IMR-90 (cell line): ENCODE measurements at places on chromosomes 5 and 9. TPM values are rescaled to one million over a fixed set of nuclear protein-coding genes. Genes with fewer than 3 reads are reported as not detected.

GRCh38 chr5:151107738-151108520 is 27.1 kb upstream of the TNIP1 start:
- H3K4me1 ChIP-seq: peaks cover 16% of the 10 kb centered on the region
- H3K36me3 ChIP-seq: peaks cover 78% of the 10 kb centered on the region
- H3K4me3 ChIP-seq: no peak overlapping the region
- no peak overlapping the region for H3K27ac ChIP-seq
- DNase-seq: peak; percentile 58

- no peak for DNase-seq
- H3K4me1 ChIP-seq: no peaks in the 10 kb centered on the region
- H3K27me3 ChIP-seq: no peaks in the 10 kb centered on the region
- no peak overlapping the region for H3K4me3 ChIP-seq
- no peaks in the 10 kb centered on the region for H3K36me3 ChIP-seq
- no peak overlapping the region for H3K27ac ChIP-seq
Measured at GRCh38 chr9:68523367-68523936, 17.2 kb downstream of the TMEM252 start.

DNA sequence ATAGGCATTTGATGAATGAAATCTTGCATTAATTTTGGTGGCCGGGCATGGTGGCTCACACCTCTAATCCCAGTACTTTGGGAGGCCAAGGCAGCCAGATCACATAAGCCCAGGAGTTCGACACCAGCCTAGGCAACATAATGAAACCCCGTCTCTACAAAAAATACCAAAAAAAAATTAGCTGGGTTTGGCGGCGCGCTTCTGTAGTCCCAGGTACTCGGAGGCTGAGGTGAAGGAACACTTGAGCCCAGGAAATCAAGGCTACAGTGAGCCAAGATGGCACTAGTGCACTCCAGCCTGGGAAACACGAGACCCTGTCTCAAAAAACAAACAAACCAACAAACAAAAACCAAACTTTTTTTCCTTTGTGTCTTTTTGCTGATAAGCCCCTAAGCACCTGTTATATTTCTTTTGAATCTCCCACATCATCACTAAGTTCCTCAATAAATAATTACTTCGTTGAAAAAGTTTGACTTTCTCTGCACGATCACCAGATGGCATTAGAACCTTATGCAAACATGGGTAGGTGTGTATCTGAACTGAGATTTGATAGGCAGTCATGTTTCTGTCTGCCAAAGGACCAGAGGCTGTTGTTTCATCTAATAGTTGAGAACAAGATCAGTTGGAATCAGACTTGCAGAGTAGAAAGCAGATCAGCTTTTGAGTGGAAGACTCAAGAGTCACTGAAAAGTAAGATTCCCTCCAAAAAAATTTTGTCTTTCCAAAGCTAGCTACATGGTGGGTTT is 5.5 kb upstream of the MATR3 start:
- no peak overlapping the region for H3K27ac ChIP-seq
- no peaks in the 10 kb centered on the region for H3K4me1 ChIP-seq
- H3K4me3 ChIP-seq: no peak overlapping the region
- H3K27me3 ChIP-seq: no peaks in the 10 kb centered on the region
- no peak for DNase-seq

- no peaks in the 10 kb centered on the region for H3K36me3 ChIP-seq
- no peaks in the 10 kb centered on the region for H3K4me1 ChIP-seq
- no peak for DNase-seq
- no peaks in the 10 kb centered on the region for H3K27me3 ChIP-seq
Measured at GRCh38 chr5:93034621-93035590, 546.1 kb downstream of the NR2F1-AS1 start.

GRCh38 chr9:91053824-91054223 is 252.2 kb downstream of the SYK start:
- no peak for DNase-seq
- no peak overlapping the region for H3K4me3 ChIP-seq
- H3K4me1 ChIP-seq: peaks cover 6% of the 10 kb centered on the region
- H3K27ac ChIP-seq: no peak overlapping the region
- H3K27me3 ChIP-seq: no peaks in the 10 kb centered on the region

DNA sequence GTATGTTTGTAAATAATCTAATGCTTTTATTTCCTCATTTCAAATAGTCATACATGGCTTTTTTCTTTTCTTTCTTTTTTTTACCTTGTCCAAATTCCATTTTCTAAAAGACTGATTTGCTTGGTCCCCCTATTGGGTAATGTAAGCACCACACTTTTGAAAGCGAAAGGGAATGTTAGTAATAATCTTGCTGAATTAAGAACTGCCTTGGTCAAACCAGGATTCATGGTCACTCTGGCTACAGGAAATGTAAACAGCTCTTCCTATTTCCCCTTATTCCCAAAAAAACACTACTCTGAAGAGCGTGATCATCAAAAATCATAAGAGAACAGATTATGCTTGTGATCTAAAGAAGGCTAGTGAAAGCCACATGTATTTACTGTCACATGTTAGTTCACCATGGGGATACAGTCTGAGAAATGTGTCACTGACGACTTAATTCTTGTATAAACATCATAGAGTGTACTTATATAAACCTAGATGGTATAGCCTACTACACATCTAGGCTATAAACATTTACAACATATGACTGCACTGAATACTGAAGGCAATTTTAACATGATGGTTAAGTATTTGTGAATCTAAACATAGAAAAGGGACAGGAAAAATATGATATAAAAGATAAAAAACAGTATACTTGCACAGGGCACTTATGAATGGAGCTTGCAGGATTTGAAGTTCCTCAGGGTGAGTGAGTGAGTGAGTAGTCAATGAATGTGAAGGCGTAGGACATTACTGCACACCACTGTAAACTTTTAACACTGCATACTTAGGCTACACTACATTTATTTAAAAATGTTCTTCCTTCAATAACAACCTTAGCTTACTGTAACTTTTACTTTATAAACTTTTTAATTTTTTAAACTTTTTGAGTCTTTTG is 75.3 kb downstream of the HMGCR start:
- peaks cover 3% of the 10 kb centered on the region for H3K4me1 ChIP-seq
- peak overlapping the region; percentile 20; the same call in 1 of the 2 replicates for H3K27ac ChIP-seq
- no peaks in the 10 kb centered on the region for H3K27me3 ChIP-seq
- H3K4me3 ChIP-seq: no peak overlapping the region
- peak; percentile 91 for DNase-seq
- peaks cover 4% of the 10 kb centered on the region for H3K36me3 ChIP-seq

GRCh38 chr5:151134228-151134627 is 23.4 kb downstream of the ANXA6 start:
- no peaks in the 10 kb centered on the region for H3K4me1 ChIP-seq
- no peak overlapping the region for H3K4me3 ChIP-seq

GRCh38 chr5:11724940-11725339 is 179.3 kb downstream of the CTNND2 start:
- H3K27ac ChIP-seq: no peak overlapping the region
- H3K4me1 ChIP-seq: no peaks in the 10 kb centered on the region
- no peak for DNase-seq
- no peak overlapping the region for H3K4me3 ChIP-seq
- H3K27me3 ChIP-seq: no peaks in the 10 kb centered on the region

DNA sequence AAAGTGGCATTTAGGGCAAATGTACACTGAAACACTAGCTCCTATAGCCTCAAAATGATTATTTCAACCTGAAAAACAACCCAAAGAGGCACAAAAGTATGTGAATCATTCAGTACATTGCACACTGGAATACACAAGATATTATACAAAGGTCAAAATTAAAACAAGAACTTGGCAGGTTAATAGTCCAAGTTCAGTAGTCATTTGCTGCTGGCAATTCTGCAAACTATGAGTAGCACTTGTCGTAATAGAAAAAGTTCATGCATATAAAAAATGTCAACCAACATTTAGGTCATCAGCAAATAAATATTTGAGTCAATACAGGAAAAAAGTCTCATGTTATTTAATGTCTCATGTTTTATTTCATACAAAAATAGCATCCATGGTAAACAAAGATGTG is 98.7 kb downstream of the LPAR1 start:
- H3K4me1 ChIP-seq: peaks cover 26% of the 10 kb centered on the region
- H3K27ac ChIP-seq: no peak overlapping the region
- no peak overlapping the region for H3K4me3 ChIP-seq
- peaks cover 37% of the 10 kb centered on the region for H3K36me3 ChIP-seq

DNA sequence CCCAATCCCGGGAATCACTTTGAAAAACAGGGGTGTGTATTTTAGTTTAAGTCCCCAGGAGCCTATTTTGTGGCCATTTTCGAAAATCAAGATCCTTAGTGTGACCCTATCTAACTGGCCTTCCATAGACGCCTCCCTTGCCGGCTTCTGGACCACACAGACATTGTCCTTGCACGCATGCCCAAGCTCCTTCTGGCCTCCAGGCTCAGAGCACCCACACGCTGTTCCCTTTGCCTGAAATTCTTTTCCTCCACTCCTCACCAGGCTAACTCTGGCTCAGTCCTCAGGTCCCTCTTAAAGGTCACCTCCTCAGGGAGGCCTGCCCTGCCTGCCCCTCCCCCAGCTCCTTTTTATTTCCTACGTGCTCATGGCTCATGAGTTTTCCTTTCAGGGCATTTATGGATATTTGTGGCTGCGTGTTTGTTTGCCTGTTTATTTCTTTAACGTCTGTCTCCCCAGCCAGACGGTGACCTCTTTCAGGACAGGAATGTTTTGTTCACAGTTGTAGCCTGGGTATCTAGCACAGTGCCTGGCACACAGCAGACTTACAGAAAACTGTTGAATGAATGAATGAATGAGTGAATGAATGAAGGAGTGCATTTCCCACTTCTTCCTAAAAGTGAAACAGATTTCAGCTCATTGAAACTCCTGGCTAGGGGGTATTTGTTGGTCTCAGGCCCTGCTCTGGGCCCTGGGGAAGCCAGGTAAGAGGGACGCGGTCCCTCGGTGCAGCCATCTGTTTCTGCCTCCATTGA is 79.1 kb upstream of the IER5L start:
- peaks cover 6% of the 10 kb centered on the region for H3K27me3 ChIP-seq
- no peaks in the 10 kb centered on the region for H3K36me3 ChIP-seq
- no peak overlapping the region for H3K4me3 ChIP-seq
- no peak for DNase-seq

GRCh38 chr5:71986101-71986500 is 121.2 kb upstream of the MAP1B start:
- no peak overlapping the region for H3K27ac ChIP-seq
- H3K4me1 ChIP-seq: no peaks in the 10 kb centered on the region
- H3K4me3 ChIP-seq: no peak overlapping the region
- no peaks in the 10 kb centered on the region for H3K36me3 ChIP-seq
- peaks cover 8% of the 10 kb centered on the region for H3K27me3 ChIP-seq

- H3K27me3 ChIP-seq: no peaks in the 10 kb centered on the region
- H3K4me1 ChIP-seq: no peaks in the 10 kb centered on the region
Measured at GRCh38 chr5:42013561-42013960, 88.5 kb downstream of the FBXO4 start.

- peaks cover 4% of the 10 kb centered on the region; the same call in 1 of the 2 replicates for H3K4me1 ChIP-seq
- H3K36me3 ChIP-seq: no peaks in the 10 kb centered on the region
- no peak overlapping the region for H3K27ac ChIP-seq
Measured at GRCh38 chr9:136665111-136665703, 2.5 kb downstream of the EGFL7 start.

Gene C9orf152
- not detected in 2 replicates for total RNA-seq

DNA sequence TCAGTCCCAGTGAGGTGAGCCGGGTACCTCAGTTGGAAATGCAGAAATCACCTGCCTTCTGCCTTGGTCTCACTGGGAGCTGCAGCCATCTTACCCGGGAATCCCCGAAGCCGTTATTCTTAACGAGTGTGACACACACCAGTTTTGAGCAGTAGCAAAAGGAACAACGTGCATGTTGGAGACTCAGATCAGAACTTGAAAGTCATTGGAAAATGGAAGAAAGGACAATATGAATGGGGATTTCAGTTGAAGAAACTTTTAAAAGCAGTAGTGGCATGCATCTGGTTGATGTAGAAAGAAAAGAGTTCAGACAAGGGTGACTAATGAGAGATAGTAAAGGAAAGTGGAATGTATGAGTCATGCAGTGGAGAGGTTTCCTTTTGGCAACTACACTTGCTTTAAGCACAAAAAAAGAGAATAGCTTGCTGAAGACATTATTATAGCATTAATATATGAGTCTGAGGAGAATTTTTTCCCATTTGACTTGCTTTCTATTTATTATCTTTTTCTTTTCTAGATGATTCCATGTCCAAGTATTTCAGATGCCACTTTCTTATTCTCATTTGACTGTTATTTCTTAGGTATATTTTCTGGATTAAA is 44.4 kb upstream of the ANKDD1B start:
- DNase-seq: peak; percentile 96
- H3K4me1 ChIP-seq: peaks cover 9% of the 10 kb centered on the region
- H3K4me3 ChIP-seq: no peak overlapping the region
- no peaks in the 10 kb centered on the region for H3K27me3 ChIP-seq

DNA sequence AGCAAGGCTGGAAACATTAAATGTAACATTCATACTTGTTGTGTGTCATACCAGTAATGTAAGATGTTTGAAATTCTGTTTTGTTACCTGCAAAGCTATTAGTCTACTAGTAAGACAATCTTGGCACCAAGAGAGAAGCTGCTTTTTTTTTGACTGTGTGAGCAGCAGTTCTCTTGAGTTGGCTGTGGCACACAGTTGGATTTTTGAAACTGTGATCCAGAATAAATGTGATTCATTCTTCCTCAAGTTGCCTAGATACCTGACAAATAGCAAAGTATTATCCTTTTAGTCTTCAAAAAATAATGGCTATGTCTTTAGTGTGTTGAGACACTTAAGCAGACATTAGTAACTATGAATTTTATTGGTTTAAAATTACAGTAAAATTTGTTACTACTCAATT is 57.2 kb upstream of the HAPLN1 start:
- no peaks in the 10 kb centered on the region for H3K27me3 ChIP-seq
- no peak overlapping the region for H3K4me3 ChIP-seq
- DNase-seq: no peak
- no peaks in the 10 kb centered on the region for H3K4me1 ChIP-seq
- no peak overlapping the region for H3K27ac ChIP-seq
- H3K36me3 ChIP-seq: no peaks in the 10 kb centered on the region

- H3K36me3 ChIP-seq: no peaks in the 10 kb centered on the region
- no peaks in the 10 kb centered on the region for H3K27me3 ChIP-seq
- no peaks in the 10 kb centered on the region for H3K4me1 ChIP-seq
- no peak overlapping the region for H3K27ac ChIP-seq
- H3K4me3 ChIP-seq: no peak overlapping the region
Measured at GRCh38 chr5:94976853-94977252, 308.0 kb downstream of the MCTP1 start.
